HS-27A (cell line): ENCODE measurements at places on chromosomes 5 and 9.

DNA sequence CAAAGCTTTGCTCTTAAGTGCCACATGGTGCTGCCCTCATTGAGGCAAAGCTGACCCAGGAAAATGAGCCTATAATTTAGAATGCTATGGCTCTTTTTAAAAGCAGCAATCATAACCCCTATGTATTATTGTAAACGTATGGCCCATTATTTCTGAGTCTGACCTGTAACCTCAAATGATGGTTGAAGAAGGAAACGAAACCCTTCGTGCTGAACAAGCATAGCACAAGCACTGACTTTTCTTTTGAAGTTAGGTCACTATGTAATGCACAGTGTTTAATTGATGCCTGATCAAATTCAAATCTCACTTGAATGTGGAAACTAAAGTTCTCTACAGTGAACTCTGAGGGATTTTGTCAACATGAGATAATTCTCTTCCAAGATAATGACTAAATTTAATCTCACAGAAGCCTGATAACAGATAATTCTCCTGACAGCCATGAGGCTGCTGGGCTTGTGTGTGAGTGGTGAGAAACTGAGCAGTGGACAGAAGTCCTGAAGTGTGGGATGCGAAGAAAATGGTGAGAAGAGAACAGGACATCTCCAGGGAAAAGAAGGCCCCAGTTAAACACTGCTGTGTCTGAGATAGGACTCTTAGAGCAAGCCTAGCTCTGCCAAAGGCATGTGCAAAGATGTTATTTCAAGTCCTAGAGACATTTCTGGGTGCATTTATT lies 226.9 kb downstream of the MAN2A1 start:
- no peak for DNase-seq

- no peak for DNase-seq
Measured at GRCh38 chr5:135211791-135212190, 177.8 kb upstream of the PITX1 start.

GRCh38 chr9:8205576-8205975 lies 406.0 kb upstream of the DMAC1 start:
- DNase-seq, result no peak

GRCh38 chr9:137141050-137141810 lies 2.3 kb downstream of the GRIN1 start:
- no peak for DNase-seq
